ENCODE measurements at places on chromosomes 7 and 10. TPM values are rescaled to one million over a fixed set of nuclear protein-coding genes. Genes with fewer than 3 reads are reported as not detected.
A peak's percentile ranks its signal among the peaks of the same experiment; 100 is the strongest.

DNA sequence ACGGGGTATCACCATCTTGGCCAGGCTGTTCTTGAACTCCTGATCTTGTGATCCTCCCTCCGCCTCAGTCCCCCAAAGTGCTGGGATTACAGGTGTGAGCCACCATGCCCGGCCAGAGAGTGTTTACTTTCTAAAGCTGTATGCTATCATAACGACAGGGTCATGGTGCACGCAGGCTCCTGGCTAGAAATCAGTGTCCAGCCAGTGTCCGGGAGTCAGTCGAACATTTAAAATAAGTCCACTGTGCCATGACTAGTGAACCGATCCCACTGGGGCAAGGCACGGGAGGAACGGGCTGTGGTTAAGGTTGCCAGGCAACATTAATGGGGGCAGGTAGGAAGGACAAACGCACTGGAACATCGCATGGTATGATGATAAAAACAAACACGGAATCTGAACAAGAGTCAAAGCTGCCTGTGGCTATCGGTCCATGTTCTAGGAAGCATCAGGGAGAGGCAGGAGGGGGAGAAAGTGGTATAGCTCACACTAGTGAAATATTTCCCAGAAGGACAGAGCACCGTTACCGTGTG, 89.0 kb upstream of the SEPHS1 start:
- ATAC-seq, result no peak

RARRES2 gene
- not detected for total RNA-seq

GRCh38 chr10:65548001-65548400, 1377.8 kb upstream of the LRRTM3 start:
- no peak for ATAC-seq

- no peak for ATAC-seq
Measured at GRCh38 chr7:79284211-79284610, 169.3 kb downstream of the MAGI2 start.

GRCh38 chr7:2800931-2801688, 43.0 kb downstream of the GNA12 start:
- ATAC-seq, result peak; percentile 28

GRCh38 chr7:3065724-3066143, 22.1 kb upstream of the CARD11 start:
- ATAC-seq, result peak; percentile 24

GRCh38 chr7:41038211-41038610, 664.7 kb downstream of the INHBA start:
- ATAC-seq, result no peak
